ENCODE measurements at places on chromosomes 5 and 9. TPM values are rescaled to one million over a fixed set of nuclear protein-coding genes. Genes with fewer than 3 reads are reported as not detected.

GFPT2 gene
- total RNA-seq: 1.6 TPM

DNA sequence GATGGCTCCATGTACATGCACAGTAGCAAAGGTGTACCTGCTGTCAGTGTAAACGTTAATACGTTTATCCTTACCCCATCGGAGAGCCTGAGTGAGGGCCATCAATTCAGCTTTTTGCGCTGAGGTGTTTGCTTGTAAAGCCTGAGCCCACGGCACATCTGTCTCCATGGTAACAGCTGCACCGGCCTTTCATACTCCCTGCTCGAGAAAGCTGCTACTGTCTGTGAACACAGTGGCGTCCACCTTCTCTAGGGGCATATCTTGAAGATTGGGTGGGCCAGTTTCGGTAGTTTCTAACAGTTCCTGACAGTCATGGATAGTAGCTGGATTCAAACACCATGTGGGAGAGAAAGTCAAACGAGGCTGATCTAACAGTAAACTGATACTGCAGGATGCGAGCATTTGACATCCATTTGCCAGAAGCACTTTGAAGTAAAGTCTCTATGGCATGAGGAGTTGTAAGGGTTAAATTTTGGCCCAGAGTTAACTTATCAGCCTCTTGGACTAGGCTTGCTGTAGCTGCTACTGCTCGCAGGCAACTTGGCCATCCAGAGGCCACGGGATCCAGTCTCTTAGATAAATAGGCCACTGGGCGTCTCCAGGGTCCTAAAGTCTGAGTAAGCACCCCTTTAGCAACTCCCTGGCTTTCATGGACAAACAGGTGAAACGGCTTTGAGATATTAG is 21.0 kb upstream of the RHOBTB3 start:
- no peaks in the 10 kb centered on the region for H3K4me1 ChIP-seq
- no peak overlapping the region for H3K4me3 ChIP-seq
- no peaks in the 10 kb centered on the region for H3K36me3 ChIP-seq
- no peak overlapping the region for H3K27ac ChIP-seq
- DNase-seq: no peak

DNA sequence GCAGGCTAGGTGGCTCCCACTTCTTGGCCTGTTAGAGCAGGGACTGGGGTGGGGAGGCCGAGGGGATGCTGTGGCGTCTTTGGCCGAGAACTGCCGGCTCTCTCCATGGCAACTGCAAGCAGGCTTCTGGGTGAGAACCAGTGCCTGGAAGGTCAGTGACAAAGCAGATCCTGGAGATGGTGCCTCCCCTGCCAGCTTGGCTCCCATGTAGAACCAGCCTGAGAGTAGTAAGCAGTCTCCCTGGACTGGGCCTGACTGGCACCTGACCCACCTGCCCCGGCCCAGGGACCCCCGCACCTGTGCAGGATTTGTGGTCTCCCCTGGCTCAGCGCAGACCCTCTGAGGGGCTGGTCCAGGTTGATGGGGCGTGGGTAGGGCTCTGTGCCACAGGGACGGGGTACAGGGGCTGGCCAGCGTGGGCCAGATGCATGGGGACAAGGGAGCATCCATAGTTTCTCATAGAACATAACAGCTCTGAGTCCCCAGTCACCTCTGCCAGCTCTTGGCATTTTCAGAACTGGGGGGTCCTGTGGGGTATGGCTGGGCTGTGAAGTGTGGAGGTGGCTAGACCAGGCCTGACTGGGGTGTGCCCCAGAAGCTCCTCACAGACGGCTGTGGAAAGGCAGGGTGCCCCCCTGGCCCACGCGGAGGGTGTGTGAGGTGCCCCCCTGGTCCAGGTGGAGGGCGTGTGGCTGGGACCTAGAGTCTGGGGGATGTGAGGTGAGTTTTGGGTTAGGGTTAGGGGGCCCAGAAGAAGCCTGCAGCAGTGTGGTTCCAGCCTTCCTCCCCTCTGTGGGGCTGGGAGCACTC is 22.2 kb downstream of the CACNA1B start:
- DNase-seq: no peak
- no peaks in the 10 kb centered on the region for H3K4me1 ChIP-seq
- no peaks in the 10 kb centered on the region for H3K36me3 ChIP-seq
- H3K27ac ChIP-seq: no peak overlapping the region
- H3K4me3 ChIP-seq: no peak overlapping the region

FOXE1 gene
- not detected for total RNA-seq

- no peak overlapping the region for H3K27ac ChIP-seq
- no peaks in the 10 kb centered on the region for H3K4me1 ChIP-seq
- H3K36me3 ChIP-seq: no peaks in the 10 kb centered on the region
Observed at GRCh38 chr5:79961716-79962574, 29.1 kb downstream of the MTX3 start.

DNA sequence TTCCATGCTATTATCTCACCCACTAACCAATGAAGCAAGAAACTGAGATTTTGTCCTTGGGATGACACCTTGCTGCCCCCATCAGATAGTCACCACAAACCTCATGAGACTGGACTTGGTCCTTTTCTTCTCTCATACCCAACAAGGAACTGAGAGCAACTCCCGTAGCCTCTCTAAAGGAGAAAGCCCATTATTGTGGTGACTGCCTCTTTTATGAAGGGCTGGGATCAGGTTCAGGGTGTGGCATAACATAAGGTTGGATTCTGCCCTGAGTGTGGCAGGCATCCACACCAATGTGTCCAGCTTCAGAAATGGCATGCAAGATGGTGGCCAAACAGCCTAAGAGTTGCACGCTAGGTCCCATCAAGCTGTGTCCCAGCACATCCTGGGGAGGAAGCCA is 1.3 kb upstream of the ACTL7A start:
- H3K4me3 ChIP-seq: no peak overlapping the region
- H3K36me3 ChIP-seq: no peaks in the 10 kb centered on the region
- H3K27me3 ChIP-seq: no peaks in the 10 kb centered on the region
- DNase-seq: no peak
- no peak overlapping the region for H3K27ac ChIP-seq
- no peaks in the 10 kb centered on the region for H3K4me1 ChIP-seq

ACTBL2 gene
- total RNA-seq: not detected

GRCh38 chr5:169149317-169149716 is 151.6 kb downstream of the SLIT3 start:
- H3K27me3 ChIP-seq: no peaks in the 10 kb centered on the region
- H3K4me1 ChIP-seq: no peaks in the 10 kb centered on the region
- no peaks in the 10 kb centered on the region for H3K36me3 ChIP-seq
- no peak for DNase-seq
- no peak overlapping the region for H3K4me3 ChIP-seq
- H3K27ac ChIP-seq: no peak overlapping the region

DNA sequence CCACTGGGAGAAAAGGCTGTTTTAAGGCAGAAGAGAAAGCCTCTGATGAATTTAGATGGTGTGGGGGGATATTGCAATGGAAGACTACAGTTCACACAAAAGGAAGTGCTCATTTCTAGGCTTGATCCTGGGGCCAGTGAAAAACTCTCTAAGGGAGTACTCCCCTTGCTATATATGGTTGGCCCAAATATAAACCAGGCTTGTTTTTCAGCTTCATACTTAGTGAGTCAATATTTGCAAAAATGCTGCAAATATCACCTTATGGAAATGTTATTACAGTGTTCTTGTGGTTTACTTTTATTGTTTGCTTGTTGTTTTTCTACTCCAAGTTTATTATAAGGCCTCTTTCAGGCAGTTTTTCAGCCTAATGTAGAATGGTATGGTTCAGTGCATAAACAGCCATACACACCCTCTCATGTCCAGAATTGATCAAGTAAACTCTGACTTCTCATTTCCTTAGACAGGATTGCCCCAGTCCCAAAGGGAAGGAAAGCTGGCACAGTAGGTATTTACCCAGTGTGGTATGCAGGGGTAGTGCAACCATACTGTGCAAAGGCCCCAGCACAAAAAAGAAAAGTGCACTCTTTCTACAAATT is 115.1 kb downstream of the FEM1C start:
- no peaks in the 10 kb centered on the region for H3K36me3 ChIP-seq
- no peak overlapping the region for H3K27ac ChIP-seq
- peaks cover 3% of the 10 kb centered on the region for H3K27me3 ChIP-seq
- no peaks in the 10 kb centered on the region for H3K4me1 ChIP-seq
- no peak for DNase-seq
